ENCODE measurements at places on chromosomes 11 and 22. TPM values are rescaled to one million over a fixed set of nuclear protein-coding genes. Genes with fewer than 3 reads are reported as not detected.

The FGF19 gene
- total RNA-seq = not detected

The KRTAP5-1 gene
- not detected for total RNA-seq

The ART1 gene
- not detected for total RNA-seq

The MUC5AC gene
- total RNA-seq = not detected

The TMEM45B gene
- total RNA-seq = not detected

- no peak overlapping the region for H3K27ac ChIP-seq
- peaks cover 40% of the 10 kb centered on the region for H3K27me3 ChIP-seq
- H3K36me3 ChIP-seq = no peaks in the 10 kb centered on the region
- no peak overlapping the region for H3K4me3 ChIP-seq
These were observed 78.4 kb downstream of the IGLL1 start for GRCh38 chr22:23501708-23502107.

DNA sequence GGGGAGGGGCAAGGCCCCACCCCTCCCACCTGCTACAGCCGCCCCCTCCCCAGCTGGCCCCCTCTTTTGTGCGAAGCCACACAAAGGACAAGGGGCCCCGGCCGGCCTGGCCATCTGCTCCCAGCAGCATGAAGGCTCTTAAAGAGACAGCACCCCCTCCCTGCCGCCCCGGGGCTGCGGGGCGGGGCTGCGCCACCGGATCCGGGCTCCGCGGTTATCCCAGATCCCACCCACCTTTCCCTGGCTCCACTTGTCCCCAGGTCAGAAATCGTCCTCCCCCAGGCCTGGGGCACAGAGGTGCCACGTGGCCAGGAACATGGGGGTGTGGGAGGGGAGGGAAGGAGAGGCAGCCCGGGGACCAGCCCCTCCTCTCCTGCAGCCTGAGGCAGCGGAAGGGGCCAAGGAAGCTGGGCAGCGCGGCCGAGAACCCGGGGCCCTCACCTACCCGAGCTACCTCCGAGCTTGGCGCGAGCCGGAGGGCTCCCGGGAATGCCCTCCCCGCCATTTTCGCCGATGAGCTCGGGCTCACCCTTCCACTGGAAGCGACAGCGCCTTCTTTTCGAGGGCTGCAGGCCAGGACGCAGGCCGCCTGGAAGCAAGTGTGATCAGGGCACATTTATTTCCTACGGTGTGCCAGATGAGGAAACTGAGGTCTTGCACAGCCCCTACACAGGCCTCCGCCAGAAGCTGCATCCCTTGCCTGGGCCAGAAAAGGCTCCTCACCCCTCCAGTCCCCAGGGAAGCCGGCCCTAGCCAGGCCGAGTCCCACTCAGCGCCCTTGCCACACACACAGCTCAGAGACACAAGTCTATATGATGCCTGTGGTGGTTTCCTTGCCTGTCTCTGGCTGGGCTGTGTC is 2.5 kb upstream of the RCOR2 start:
- no peak for DNase-seq
- H3K4me3 ChIP-seq = no peak overlapping the region
- peaks cover 9% of the 10 kb centered on the region for H3K4me1 ChIP-seq
- no peaks in the 10 kb centered on the region for H3K36me3 ChIP-seq
- no peak overlapping the region for H3K27ac ChIP-seq
- no peaks in the 10 kb centered on the region for H3K27me3 ChIP-seq

GRCh38 chr11:60899046-60899936 is 7.1 kb downstream of the PRPF19 start:
- H3K4me3 ChIP-seq = no peak overlapping the region
- no peak overlapping the region for H3K27ac ChIP-seq
- H3K4me1 ChIP-seq = peaks cover 5% of the 10 kb centered on the region
- peak; percentile 64 for DNase-seq
- H3K27me3 ChIP-seq = no peaks in the 10 kb centered on the region

- no peaks in the 10 kb centered on the region for H3K4me1 ChIP-seq
- no peaks in the 10 kb centered on the region for H3K27me3 ChIP-seq
- no peak for DNase-seq
These were observed 22.6 kb upstream of the ADSL start for GRCh38 chr22:40323681-40324171.

DNA sequence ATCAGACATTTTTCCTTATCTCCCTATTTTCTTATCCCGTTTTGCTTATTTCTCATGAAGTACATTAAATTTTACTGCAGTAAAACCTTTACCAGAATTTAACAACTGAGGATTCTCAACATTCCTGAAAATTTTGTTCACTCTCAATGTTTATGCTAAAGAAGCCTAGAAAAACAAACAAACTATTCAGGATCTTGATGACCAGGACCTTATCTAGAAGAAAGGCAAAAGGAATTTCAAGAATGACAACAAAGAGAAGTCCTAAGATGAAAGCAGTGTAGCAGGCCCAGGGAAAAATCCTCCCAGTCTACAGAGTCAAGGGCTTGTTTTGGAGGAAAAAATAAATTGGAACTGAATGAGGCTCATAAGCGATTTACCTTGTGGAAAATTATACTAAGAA is 283.3 kb upstream of the ARHGAP42 start:
- no peak for DNase-seq
- H3K4me1 ChIP-seq = no peaks in the 10 kb centered on the region
- H3K4me3 ChIP-seq = no peak overlapping the region
- no peak overlapping the region for H3K27ac ChIP-seq
- no peaks in the 10 kb centered on the region for H3K36me3 ChIP-seq
- H3K27me3 ChIP-seq = no peaks in the 10 kb centered on the region

DNA sequence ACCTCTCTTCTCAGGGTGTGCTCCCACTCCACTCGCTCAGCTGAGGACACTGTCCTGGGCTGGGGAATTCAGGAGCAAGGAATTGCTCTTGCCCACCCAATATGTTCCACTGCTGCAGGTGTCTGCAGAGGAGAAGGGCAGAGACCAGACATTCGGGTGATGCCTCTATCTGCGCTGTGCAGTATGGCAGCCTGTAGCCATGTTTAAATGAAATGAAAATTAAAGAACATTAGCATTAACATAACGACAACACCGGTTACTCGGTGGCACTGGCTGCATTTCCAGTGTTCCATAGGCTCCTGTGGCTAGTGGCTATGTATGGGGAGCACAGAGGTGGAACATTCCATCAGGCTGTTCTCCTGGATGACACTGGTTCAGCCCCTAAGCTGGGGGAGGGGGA is 104.4 kb downstream of the NECTIN1 start:
- H3K36me3 ChIP-seq = no peaks in the 10 kb centered on the region
- H3K27me3 ChIP-seq = peaks cover 16% of the 10 kb centered on the region
- no peak for DNase-seq
- no peak overlapping the region for H3K4me3 ChIP-seq
- no peaks in the 10 kb centered on the region for H3K4me1 ChIP-seq
- H3K27ac ChIP-seq = no peak overlapping the region

DNA sequence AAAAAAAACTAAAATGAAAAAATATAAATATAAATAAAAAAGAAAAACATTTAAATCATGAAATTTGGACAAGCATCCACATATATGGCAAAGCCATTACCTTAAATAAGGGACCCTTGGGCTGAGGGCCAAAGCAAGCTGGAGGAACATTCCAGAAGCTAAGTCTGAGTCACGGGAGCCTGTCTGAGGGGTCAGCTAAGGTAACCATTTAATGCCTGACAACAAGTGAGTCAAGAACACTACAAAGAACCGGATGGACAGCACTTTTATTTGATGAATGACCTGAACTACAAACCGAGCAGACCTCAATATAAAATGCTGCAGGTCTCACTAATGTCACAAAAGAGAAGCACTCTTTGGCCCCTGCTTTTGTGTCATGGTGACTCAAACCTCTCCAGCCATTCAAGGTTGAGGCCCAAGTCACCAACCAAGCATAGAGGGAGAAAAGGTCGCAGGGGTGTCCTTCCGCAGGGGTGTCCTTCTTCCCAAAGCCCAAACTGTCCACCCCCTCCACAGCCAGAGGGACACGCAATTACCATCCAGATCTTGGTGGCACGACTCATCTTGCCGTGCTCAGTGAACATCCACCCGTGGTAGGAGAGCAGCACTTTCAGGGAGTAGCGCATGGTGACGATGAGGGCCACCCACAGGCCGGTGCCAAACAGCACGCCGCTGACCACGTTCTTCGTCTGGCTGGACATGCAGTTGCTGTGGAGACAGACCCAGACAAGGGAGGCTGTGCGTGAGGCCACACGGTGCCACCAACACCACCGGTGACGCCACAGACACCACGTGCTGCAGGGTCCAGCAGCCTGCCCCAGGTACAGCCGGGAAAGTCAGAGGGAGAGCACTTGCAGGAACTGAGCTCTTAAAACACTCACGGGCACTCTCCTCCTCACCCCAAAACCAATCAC is 34.5 kb downstream of the CPT1A start:
- H3K4me3 ChIP-seq = no peak overlapping the region
- H3K36me3 ChIP-seq = peaks cover 36% of the 10 kb centered on the region
- no peaks in the 10 kb centered on the region for H3K27me3 ChIP-seq
- no peak overlapping the region for H3K27ac ChIP-seq
- DNase-seq = peak; percentile 22

DNA sequence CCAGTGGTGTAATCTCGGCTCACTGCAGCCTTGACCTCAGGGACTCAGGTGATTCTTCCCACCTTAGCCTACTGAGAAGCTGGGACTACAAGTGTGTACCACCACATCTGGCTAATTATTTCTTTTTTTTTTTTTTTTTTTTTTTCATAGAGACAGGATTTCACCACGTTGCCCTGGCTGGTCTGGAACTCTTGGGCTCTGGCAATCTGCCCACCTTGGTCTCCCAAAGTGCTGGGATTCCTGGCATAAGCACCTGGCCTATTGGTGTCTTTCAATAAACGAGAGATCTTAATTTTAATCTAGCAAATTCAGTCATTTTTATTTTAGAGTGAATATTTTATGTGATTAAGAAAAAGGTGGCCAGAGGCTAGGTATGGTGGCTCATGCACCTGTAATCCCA is 40.1 kb downstream of the DGCR2 start:
- no peak for DNase-seq
- no peak overlapping the region for H3K4me3 ChIP-seq
- H3K27ac ChIP-seq = no peak overlapping the region
- peaks cover 55% of the 10 kb centered on the region for H3K36me3 ChIP-seq

- no peaks in the 10 kb centered on the region for H3K36me3 ChIP-seq
- no peak for DNase-seq
- H3K4me3 ChIP-seq = no peak overlapping the region
- H3K27me3 ChIP-seq = no peaks in the 10 kb centered on the region
These were observed 538.2 kb downstream of the LRRC4C start for GRCh38 chr11:40921246-40921645.

- no peaks in the 10 kb centered on the region for H3K4me1 ChIP-seq
- no peaks in the 10 kb centered on the region for H3K36me3 ChIP-seq
- DNase-seq = no peak
- no peak overlapping the region for H3K4me3 ChIP-seq
- no peak overlapping the region for H3K27ac ChIP-seq
These were observed 36.1 kb downstream of the TPBGL start for GRCh38 chr11:75276686-75277085.

- peaks cover 10% of the 10 kb centered on the region for H3K4me1 ChIP-seq
- peak; percentile 13 for DNase-seq
- H3K4me3 ChIP-seq = no peak overlapping the region
These were observed 4.1 kb upstream of the HBG2 start for GRCh38 chr11:5258543-5259262.

DNA sequence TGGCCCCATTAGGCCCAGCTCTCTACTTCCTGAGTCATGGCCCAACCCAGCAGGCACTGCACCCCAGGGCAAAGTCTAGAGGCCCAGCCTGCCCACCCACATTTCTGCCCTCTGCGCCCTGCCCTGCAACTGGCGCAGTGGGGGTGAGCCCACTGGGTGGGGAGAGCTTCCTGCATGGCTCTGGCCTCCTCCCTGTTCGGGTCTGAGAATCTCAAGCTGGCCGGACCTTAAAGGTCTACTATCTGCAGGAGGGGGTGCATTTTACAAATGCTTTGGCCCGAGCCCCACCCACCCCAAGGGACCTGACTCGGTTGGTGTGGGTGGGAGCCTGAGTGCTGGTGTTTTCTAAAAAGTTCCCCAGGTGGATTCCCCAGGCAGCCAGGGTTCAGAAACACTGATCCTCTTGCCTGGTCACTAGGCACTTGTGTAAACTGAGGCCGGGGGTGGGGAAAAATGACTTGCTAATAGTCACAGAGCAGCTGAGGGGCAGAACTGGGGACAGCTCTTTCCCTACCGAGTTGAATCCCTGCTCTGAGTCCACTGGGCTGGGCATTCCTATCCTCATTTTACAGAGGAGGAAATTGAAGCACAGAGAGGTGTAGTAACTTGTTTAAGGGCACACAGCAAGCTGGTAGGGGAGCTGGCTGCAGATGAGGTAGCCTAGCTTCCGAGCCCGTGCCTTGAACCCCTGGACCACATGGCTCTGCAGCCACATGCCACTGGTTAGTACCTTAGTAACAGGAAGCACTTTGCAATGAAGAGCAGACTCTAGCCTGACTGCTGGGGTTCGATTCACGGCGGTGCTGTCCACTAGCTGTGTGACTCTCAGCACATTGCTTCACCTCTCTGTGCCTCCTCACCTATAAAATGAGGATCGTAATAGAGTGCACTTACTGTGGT is 36.3 kb downstream of the CD82 start:
- no peak overlapping the region for H3K4me3 ChIP-seq
- no peak for DNase-seq
- peaks cover 28% of the 10 kb centered on the region for H3K36me3 ChIP-seq
- H3K4me1 ChIP-seq = peaks cover 13% of the 10 kb centered on the region

DNA sequence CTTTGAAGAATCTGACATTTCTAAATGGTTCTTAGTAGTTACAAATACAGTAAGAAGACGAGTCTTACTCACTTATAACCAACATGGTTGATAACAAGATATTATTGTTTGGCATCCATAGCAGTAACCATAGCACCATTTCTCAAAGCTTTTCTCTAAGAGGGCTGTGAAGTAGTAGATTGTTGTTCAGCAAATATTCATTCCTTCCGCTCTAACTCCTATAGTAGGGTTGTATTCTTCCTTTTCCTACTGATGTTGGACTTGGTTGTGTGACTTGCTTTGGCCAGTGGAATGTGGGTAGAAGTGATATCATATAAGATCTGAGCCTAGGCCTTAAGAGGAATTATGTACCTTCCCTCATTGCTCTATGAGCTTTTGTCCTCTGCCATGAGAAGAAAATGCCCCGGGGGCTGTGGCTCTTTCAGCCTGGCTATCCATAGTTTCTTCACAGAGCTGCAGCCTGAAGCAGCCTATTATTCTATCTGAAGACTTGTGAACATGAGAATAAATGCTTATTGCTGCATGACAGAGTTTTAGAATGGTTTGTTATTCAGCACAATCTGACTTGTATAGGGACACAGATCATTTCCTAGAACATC is 28.9 kb upstream of the ZBED5 start:
- no peaks in the 10 kb centered on the region for H3K27me3 ChIP-seq
- no peak for DNase-seq
- H3K27ac ChIP-seq = no peak overlapping the region

All from MCF 10A (cell line).